ENCODE measurements at places on chromosomes 2 and 18. TPM values are rescaled to one million over a fixed set of nuclear protein-coding genes. Genes with fewer than 3 reads are reported as not detected.

The CNTNAP5 gene
- total RNA-seq = not detected

The DSG1 gene
- 4.7 TPM for total RNA-seq

The LOXL3 gene
- 3.2 TPM for total RNA-seq

The INHA gene
- 1.0 TPM for total RNA-seq

The ZSWIM2 gene
- not detected for total RNA-seq

DNA sequence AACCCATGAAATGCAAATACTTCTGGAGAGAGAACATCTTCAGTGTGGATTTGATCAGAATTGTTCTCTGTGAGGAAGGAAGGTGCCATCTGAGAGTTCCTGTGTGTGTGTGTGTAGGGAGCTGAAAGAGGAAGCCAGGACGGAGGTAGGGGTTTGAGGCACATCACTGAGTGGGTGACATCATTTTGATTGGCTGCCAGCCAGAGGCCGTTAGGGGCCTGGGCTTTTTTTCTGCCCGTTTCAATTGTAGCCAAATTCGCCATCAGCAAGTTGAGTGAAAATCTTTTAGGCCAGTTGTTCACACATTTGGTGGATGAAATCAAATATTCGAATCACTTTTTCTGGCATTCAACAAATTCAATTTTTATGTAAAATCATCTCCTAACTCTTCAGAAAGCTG lies 48.9 kb downstream of the TSN start:
- DNase-seq = no peak

DNA sequence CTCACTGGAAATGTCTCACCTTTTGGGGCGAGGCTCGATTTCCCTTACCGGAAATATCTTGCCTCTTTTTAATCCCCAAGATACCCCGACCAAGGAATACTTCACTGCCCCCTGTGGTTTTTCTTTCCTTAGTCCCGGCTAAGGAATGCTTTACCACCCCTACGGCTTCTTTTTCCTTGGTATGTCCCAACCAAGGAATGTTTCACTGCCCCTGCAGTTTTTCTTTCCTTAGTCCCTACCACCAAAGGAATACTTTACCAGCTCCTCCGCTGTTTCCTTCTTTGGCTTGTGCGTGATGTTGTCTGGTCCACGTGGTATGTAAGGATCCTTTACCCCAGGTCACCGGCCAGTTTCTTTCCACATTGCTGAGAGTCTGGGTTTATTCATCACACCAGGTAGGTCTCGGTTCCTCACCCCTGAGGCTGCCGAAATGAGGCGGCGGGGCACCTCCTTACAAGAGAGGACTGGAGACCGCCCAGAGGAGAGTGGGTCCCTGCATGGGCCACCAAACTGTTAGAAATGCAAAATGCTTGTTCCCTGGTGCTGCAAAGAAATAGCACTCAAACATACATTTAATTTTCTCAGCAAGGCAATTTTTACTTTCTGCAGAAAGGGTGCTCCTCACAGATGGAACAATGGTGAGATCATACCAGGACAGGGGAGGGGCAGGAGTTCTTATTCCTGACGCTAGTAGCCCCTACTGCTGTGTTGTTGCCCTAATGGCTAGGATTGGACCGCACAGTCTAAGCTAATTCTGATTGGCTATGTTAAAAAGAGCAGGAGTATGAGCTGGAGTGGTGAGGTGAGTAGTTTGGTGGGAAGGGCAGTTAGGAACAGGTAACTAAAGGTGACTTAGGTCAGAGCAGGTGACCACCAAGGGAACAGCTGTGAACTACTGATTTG lies 33.4 kb upstream of the CLASP1 start:
- DNase-seq = no peak

DNA sequence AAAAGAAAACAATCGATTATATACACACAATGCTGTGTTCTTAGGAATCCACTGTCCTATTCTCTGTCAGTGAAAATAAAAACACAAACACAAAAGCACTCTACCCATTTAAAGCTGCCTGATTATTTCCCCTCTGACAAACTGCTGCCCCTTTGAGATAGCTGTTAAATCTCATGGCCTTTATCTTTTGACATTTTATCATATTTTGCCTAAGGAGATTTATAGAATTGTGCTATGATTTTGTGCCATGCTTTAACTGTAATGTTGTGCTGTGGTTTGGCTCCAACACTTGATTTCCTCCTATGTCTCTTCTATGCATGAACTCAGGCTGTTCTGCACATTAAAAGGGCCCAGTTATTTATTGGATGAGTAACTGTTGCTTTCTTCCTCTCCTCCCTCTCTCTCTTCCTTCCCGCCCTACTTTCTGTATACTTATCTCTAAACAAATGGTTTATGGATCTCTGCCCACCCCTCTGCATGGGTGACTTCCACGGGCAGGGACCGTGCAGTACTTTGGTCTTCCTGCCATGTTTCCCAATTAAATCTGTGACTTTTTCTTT lies 1096.6 kb downstream of the TSN start:
- no peak for DNase-seq

GRCh38 chr2:112920923-112921532 lies 10.1 kb downstream of the IL37 start:
- no peak for DNase-seq

- DNase-seq = peak; percentile 84
Measured at GRCh38 chr2:127121776-127122176, 14.8 kb upstream of the BIN1 start.

DNA sequence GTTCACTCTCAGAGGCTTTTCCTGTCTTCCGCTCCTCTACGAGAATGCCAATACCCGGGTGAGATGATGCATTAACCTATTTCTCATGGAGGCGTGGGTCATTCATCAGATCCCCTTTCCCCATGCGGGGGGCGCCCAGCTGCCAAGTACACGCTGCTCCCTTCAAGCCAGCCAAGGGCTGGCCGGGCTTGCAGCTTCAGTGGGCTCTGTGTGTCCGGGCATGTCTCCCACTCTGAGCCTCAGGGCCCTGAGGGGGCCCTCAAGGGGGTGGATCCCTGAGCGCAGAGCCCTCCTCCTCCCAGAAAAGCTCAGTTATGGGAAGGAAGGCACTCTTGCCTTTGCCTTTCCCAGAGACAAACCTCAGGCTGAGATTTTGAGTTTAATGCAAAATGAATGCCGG lies 431.8 kb upstream of the MYT1L start:
- DNase-seq = no peak

GRCh38 chr2:127503491-127503890 lies 22.8 kb downstream of the IWS1 start:
- DNase-seq = no peak

Measured in right atrium auricular region (tissue), 2 donors.